ENCODE measurements at places on chromosomes 11 and 22.

DNA sequence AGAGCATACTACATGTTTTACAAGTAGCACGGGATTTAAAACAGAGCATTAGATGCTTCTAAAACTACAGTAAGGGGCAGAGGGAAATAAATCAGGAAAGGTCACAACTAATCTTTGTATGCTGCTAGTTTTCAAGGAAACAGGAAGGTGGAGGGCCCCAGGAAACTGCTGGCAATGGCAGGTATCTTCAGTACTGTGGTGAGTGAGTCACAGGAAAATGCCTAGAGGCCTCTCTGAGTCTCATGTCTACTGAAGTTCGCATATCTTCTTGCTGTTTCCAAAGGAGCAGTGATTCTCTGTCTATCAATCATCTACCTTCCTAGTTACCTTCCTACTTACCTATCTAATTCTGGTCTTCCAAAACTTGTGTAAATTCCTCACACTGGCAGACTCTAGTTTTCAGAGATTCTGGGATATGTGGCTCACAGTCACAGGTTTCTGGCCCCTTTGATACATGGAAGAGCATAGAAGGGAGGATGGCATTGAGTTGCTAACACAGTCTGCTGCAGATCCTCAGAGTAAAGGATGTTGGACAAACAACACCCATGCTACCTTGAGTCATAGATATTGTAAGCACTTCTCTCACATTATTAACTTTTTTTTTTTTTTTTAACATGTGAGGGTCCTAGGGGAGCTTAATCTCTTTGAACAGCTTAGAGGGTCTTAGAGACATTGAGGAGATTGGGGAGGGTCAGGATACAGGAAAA is 58.8 kb upstream of the SYN3 start:
- no peak for DNase-seq

GRCh38 chr22:20412474-20413216 is 18.7 kb downstream of the ZNF74 start:
- no peak for DNase-seq

GRCh38 chr22:46010207-46010867 is 33.4 kb upstream of the WNT7B start:
- DNase-seq = no peak

GRCh38 chr22:36409911-36410756 is 22.4 kb upstream of the MYH9 start:
- peak; percentile 25 for DNase-seq

DNA sequence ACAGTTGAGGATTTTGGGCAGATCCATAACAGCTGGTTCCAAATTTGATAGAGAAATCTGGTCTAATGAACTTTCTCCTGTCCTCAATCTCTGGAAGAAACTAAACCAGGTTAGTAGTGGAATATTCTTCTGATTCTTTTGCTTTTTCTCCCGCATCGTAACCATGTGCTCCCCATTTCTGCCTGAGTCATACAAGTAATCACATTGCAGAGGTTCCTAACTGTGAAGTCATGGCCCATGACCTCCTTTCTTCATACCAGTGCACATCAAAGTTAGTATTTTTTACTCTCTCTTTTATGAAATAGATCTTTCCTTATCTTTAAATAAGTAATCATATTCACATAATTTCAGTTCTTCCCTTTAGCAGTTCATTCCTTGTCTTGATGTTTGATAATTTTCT is 249.0 kb downstream of the DYNC2H1 start:
- DNase-seq = no peak

DNA sequence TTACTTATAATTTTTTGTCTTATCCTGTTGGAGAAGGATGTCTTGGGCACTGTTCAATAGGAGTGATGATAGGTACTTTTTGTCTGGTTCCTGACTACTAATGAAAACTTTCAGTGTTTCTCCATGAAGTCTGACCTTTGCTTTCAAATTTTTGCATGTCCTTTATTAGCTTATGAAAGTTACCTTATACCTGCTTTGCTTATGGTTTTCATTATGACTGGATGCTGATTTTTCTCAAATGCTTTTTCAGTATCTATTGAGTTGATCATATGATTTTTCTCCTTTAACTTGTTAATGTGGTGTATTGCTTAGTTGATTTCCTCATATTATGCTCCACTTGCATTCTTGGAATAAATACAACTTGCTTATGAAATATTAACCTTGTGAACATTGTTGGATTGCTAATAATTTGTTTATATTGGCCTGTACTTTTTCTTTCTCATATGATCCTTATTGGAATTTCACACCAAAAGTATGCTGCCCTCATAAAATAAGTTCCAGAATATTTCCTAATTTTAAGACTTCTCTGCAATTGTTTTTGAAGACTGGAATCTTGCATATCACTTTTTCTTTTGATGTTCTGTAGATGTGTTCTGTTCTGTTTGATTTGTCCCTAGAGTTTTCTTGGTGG is 85.0 kb upstream of the SC5D start:
- no peak for DNase-seq

GRCh38 chr11:33773404-33773986 is 825 bp downstream of the FBXO3 start:
- DNase-seq = no peak

GRCh38 chr11:77086521-77087472 is 15.8 kb upstream of the OMP start:
- no peak for DNase-seq

GRCh38 chr11:134049303-134049702 is 19.6 kb upstream of the JAM3 start:
- no peak for DNase-seq

DNA sequence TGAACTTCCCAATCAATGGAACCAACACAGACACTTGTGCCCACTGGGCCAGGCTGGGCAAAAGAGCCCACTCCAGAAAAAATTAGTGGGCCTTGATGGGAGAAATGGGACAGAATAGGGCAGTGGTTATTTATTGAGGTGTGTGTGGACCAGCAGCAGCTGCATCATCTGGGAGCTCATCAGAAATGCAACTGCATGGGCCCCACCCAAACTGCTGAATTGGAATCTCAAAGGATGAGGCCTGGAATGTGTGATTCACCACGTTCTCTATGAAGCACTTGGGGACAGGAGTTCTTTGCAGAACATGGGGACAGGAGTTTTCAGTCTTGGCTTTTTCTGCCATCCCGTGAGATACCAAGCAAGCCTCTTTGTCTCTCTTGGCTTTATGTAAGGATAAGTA is 255.6 kb upstream of the PLET1 start:
- DNase-seq = no peak

DNA sequence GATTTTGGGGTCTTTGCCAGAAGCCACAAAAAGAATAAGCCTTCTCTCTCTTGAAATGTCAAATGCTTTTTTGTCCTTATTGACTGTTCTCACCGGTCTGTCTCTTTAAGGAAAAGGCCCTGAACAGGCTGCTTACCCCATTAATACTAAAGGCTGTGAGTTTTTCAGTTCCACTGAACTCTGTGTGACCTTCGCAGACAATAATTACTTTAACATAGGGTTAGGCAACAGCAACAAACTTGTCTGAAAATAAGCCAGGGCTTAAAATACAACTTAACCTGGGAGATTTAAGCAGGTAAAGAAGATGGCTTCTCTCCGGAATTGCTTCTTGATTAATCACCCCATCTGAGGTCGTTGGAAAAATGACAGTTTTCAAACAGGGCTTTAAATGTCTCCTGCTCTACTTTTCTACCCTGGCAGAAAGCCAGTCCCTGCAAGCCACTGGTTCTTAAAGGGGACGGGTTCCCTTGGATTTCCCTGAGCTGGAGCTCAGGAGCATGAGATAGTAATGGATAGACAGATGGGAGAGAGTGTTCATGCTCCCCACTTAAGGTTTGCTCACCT is 69.4 kb downstream of the ARL14EP start:
- no peak for DNase-seq

DNA sequence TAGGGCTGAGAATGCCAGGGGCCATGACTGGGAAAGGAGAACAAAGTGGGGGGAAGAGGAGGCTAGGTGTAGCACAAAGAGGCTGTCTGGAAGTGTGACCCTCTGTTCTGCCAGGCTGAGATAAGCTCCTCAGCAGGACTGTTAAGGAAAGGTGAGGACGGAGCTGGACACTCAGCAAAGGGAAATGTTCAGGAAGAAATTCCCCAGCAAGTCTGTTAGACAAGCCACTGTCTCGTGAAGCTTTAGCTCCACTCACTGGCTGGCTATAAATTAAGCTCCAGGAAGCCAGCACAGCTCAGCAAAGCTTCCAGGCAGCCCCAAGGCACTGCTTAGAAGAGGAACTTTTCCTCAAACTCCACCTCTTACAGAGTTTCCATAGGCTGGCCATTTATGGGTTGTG is 181.2 kb upstream of the API5 start:
- DNase-seq = no peak

GRCh38 chr11:67354075-67355022 is 1.0 kb upstream of the POLD4 start:
- DNase-seq = no peak

DNA sequence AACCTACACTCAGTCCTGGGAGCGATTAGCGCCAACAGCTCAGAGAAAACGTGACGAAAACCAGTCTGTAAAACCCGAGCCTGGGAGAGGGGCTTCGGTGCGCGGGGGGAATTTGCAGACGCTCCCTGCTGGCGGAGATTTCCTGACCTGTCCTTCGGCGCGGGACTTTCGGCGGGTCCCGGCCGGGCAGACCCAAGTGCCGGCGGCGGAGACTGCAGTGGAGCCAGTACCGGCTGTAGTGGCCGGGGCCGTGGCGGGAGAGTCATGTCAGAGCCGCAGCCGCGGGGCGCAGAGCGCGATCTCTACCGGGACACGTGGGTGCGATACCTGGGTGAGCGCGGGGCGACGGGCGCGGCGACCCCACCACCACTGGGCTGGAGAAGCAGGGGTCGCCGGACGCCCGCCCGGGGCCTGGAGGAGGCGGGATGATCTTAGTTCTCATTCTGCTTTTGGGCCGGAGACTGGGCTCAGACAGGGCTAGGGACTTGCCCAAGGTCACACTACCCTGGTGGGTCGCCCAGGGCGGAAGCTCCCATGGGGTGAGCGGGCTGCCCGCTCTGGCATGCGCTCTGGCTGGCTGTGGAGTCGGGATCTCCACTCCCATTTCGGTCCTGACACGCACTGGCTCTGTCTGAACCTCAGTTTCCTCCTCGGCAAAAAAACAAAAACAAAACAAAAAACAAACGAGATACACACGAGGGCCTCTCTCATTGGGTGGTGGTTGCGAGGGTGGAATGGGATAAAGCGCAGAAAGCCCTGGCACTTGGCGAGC is at the start of gene MTFP1:
TSS of gene MTFP1 (plus strand) at position 153 of the 772 bp plus-strand sequence. CDS start at position 265, 112 bp downstream.
- DNase-seq = no peak
